Activated CD4-positive, alpha-beta T cell treated with anti-CD3 and anti-CD28 coated beads for 1 hour (primary cell): ENCODE measurements at places on chromosomes 13 and 19.
A peak's percentile ranks its signal among the peaks of the same experiment; 100 is the strongest.

GRCh38 chr19:31548941-31549340 is 199.7 kb upstream of the TSHZ3 start:
- DNase-seq = no peak

- DNase-seq = peak; percentile 52
Measured at GRCh38 chr19:53424968-53425597, 6.7 kb upstream of the ZNF761 start.

GRCh38 chr13:30376426-30377311 is 45.6 kb upstream of the UBE2L5 start:
- peak; percentile 60 for DNase-seq

- no peak for DNase-seq
Measured at GRCh38 chr19:1847684-1848398, 442 bp downstream of the REXO1 start.

- DNase-seq = peak; percentile 46
Measured at GRCh38 chr19:40907968-40908735, 26.1 kb upstream of the CYP2A7 start.

GRCh38 chr19:15354566-15355296 is 22.4 kb upstream of the BRD4 start:
- no peak for DNase-seq

DNA sequence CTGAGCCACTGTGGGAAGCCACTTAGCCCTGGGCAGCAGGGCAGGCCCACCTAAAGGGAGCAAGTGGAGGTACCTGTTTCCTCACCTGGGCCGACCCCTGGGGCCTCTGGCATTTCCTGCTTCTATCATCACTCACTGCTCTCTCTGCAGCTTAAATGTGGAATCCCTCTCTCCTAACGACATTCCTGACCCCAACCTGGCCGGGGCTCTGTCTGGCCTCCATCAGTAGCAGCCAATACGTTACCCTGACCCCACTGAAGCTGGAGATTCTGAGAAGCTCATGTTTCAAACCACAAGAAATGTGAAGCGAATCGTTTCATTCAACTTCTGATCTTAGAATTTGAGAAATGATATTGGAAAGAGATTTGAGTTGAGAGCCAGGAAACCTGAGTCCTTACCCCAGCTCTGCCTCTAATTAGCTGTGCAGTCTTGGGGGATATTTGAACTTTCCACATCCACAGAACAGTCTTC is 39.9 kb downstream of the DOCK9 start:
- DNase-seq = no peak

GRCh38 chr13:32225481-32225931 is 89.7 kb downstream of the ZAR1L start:
- DNase-seq = no peak

DNA sequence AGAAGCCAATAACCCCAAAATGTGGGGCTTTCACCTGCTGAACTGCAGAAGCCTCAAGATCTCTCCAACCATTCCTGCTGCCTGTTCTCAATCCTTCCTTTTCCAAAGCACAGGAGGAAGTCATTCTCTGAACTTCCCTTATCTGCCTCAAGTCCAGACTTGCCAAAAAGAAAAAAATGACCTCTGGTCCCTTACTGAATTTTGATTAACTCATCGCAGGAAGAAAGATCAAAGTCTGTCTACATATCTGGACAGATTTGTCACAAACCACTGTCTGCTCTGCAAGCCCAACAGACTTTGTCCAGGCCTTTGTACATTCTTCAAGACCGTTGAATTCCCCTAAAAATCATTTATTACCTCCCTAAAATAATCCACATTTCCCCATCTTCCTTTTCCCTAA is 126.5 kb upstream of the NBEA start:
- no peak for DNase-seq

DNA sequence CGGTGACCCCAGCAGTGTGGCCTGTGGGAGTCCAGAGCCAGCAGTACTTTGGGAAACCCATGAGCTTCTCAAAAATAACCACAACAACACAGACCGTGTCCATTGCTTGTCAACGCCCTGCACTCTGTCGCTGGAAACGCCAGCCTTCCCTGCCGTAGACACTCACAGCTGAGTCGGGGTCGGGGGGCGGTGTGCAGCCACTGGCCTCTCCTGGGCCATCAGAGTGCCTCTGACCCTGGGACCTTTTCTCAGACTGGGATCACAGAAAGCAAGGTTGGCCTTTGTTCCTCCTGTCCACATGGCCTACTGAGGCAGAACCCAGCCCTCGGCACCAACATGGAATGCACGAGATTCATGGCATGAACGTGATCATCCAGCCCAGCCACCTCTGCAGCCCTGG is 95.7 kb downstream of the TUBA3C start:
- no peak for DNase-seq

GRCh38 chr13:54709546-54709945 is 1680.9 kb downstream of the OLFM4 start:
- DNase-seq = no peak

DNA sequence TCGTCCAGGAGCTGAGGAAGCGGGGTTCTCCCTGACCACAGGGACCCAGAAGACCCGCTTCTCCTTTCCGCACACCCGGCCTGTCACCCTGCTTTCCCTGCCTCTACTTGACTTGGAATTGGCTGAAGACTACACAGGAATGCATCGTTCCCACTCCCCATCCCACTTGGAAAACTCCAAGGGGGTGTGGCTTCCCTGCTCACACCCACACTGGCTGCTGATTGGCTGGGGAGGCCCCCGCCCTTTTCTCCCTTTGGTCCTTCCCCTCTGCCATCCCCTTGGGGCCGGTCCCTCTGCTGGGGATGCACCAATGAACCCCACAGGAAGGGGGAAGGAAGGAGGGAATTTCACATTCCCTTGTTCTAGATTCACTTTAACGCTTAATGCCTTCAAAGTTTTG is 18.9 kb downstream of the VASP start:
- no peak for DNase-seq

DNA sequence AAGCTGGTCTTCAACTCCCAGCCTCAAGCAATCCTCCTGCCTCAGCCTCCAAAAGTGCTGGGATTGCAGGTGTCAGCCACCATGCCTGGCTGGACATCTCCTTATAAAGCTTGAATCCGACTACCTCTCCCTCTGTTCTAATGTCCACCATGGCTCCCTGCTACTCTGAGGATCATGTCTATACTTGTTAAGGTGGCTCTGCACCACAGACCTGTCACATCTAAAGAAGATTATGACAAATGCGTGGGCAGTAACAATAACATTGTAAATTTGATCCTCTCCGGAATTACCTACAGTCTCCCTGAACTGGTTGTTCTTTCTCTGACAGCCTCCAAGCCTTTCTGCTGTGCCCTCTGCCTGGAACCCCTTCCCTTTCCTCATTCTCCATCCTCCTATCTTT is 1.8 kb downstream of the NXNL1 start:
- DNase-seq = no peak

DNA sequence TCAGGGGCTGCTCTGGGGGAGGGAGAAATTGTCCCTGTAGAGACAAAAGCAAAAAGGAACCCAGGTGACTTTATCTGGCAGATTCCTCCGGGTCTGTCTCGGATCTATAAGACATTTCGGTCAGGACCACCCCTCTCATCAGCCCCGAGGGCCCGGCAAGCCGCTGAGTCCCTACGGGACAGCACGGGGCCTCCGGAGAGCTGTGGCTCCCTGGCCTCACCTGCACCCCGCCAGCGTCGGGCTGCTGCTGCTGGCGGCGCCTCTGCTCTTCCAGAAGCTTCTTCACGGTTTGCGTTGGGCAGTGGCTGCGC is 1.9 kb downstream of the NFKBID start:
- no peak for DNase-seq

DNA sequence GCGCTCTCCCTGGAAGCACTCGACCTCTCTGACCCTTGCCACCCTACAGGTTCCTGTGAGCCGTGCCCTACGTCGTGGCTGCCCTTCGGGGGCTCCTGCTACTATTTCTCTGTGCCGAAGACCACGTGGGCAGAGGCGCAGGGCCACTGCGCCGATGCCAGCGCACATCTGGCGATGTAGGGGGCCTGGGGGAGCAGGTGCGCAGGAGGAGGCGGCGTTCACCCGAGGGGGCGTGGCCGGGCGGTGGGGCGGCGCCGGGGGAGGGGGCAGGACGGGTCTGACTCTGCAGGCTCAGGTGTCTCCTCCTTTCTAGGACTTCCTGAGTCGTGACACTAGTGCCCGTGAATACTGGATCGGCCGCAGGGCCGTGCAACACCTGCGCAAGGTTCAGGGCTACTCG is 26.4 kb downstream of the CLEC4M start:
- peak; percentile 30 for DNase-seq

DNA sequence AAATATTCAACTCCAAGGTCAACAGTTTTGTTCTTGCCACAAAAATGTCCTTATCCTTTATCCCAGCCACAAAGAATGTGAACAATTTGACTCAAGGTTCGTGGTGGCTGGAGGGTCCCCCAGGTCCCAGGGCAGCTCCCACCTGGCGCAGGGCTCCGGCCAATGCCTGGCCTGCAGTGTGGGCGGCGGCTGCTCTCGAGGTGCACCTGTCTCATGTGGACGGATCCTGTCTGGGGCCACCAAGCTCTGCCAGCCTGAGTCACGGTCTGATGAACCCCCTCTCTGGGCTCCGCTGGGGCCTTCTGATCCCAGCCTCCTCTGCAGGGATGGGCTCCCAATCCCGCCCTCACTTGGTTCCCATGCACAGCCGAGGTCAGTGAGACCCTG is 49.4 kb downstream of the GAS6 start:
- DNase-seq = no peak

- no peak for DNase-seq
Measured at GRCh38 chr13:37070956-37071355, 11.5 kb upstream of the SUPT20H start.

DNA sequence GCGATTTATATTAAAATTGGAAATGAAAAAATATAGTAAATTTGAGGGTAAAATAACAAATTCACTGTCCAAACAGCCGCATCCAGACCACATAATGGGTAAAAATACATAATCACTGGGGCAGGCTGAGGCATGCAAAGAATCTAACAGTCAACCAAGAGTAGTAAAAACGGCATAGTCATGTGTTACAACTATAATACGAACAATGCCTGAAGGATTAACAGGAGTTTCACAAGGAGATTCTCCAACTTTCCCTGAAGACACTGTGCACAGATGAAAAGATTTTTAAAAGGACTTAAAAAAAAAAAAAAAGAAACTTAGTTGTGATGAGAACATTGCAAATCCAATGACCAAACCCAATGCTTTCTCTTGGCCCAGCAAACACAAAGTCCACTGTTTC is 20.4 kb upstream of the ATXN8OS start:
- no peak for DNase-seq

DNA sequence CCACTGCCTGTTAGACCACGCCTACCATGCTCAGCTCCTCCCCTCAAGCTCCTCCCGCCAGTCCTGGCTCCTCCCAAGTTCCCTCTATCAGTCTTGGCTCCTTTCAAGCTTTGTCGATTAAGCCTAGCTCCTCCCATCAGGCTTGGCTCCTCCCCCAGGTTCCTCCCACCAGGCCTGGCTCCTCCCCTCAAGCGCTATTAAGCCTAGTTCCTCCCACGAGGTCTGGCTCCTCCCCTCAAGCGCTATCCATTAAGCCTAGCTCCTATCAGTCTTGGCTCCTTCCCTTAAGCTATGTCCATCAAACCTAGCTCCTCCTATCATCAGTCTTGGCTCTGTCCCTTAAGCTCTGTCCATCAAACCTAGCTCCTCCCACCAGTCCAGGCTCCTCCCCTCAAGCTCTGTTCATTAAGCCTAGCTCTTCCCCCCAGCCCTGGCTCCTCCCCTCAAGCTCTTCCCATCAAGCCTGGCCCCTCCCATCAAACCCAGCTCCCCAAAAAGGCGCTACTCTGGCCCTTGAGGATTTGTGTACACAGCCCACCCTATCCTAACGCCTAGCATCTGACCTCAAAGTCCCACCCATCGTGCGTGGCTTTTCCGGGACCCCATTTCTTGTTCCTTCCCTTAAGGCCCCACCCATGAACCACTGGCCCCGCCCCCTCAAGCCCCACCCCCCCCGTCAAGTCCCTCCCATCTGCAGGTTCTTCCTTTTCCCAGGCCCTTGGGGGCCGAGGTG is 10.0 kb downstream of the CAMSAP3 start:
- DNase-seq = no peak

DNA sequence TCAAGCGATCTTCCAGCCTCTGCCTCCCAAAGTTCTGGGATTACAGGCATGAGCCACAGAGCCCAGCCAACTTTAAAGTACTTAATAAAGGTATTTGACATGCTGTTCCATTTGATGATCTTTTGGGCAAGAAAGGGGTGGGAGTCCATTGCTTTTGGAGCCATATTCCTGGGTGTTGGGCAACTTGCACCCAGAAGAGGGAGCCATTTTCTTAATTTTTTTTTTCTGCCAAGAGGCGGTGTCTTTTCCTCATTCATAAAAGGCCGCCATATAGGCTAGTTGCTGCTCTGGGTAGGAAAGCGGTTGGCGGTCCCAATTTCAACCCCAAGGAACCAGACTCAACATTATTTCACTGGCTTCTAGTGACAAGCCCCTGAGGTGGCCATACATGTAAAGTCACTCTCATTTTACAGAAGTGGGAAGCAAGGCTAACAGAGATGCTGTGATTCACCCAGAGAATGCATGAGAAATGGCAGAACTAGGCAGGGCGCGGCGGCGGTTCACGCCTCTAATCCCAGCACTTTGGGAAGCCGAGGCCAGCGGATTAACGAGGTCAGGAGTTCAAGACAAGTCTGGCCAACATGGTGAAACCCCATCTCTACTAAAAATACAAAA is 139.6 kb downstream of the CACNA1A start:
- DNase-seq = no peak

GRCh38 chr19:17079710-17080439 is 4.3 kb downstream of the MYO9B start:
- peak; percentile 39 for DNase-seq

- no peak for DNase-seq
Measured at GRCh38 chr19:6967967-6968366, 53.3 kb downstream of the MBD3L2B start.

- no peak for DNase-seq
Measured at GRCh38 chr13:45220403-45220802, 19.6 kb upstream of the KCTD4 start.

- DNase-seq = no peak
Measured at GRCh38 chr19:52227196-52227940, 37.5 kb downstream of the PPP2R1A start.

DNA sequence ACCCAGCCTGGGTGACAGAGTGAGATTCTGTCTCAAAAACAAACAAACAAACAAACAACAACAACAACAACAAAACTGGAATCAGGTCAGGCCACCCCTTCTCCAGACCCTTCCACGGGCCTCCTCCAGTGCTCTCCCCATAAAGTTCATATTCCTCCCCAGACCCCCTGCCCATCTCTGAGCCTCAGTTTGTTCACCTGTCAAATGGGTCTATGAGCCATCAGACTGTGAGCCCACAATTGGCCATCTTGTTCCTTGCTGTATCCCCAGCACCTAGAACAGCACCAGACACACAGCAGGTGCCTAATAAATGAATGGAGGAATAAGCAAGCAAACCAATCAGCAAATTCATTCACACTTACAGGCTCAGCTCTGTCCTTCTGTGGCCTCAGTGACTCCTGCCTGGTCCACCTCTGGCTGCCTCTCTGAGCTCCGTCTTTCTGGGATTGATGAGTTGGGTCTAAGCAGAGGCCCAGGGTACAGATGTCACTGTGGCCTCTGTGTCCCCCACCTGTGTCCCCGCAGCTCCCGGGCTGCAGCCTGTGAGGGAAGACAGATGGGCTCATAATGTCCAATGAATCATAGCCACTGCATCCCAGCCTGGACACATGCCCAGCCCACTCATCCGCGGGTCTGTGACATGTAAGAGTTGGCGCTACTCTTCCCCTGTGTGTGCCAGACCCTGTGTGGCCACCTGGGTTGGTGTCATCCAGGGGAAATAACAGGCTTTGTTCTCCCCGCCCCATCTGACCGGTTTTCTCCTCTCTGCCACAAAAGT is 19.6 kb upstream of the PTPRS start:
- DNase-seq = no peak
